LoVo (cell line): ENCODE measurements at places on chromosomes 6 and 20.

DNA sequence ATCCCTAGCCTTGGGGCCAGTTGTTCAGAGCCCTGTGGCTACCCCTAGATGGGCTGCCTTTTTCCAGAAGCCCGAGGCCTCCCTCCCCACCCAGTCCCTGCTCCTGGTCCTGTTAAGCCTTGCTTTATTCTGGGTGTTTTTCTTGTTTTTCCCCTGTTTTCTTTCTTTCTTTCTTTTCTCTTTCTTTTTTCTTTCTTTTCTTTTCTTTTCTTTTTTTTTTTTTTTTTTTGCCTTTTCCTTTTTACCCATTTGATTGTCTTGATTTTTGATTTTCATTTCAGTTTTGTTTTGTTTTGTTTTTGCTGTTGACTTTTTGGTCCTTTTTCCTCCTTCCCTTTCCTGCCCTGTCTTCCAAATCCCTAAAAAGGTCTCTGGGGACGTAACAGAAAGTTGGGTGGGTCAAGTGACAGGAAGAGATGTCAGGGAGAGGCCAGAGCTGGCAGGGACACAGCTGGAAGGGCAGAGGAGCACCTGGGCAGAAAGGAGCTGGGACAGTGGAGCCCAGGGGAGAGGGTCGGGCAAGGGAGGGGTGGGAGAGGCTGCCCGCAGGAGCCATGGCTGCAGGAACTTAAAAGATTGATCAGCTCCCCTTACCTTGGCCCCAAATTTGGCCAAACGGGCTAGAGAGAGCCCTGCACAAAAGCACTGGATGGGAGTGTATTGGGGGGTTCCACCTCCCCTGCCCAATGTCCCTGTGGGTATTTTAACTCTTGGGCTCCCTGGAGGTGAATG lies 27.6 kb downstream of the MYH7B start:
- DNase-seq: no peak

DNA sequence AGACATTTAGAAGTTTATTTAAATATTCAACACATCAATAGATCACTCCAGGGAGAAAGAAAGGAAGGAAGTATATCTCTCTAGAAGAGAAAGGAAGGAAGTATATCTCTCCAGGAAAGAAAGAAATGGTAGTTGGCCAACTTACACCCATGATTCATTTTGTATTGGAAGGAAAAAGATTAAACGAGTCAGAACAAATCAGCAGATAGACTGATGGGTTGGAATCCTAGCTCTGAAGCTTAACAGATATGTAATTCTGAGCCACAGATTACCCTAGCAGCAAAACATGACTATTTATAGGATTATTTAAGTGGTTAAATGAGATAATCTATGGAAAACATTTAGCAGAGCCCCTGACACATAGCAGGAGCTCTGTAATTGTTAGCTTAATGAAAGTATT lies 27.1 kb downstream of the COL12A1 start:
- DNase-seq: no peak

GRCh38 chr6:159229651-159230051 lies 60.5 kb downstream of the FNDC1 start:
- no peak for DNase-seq

DNA sequence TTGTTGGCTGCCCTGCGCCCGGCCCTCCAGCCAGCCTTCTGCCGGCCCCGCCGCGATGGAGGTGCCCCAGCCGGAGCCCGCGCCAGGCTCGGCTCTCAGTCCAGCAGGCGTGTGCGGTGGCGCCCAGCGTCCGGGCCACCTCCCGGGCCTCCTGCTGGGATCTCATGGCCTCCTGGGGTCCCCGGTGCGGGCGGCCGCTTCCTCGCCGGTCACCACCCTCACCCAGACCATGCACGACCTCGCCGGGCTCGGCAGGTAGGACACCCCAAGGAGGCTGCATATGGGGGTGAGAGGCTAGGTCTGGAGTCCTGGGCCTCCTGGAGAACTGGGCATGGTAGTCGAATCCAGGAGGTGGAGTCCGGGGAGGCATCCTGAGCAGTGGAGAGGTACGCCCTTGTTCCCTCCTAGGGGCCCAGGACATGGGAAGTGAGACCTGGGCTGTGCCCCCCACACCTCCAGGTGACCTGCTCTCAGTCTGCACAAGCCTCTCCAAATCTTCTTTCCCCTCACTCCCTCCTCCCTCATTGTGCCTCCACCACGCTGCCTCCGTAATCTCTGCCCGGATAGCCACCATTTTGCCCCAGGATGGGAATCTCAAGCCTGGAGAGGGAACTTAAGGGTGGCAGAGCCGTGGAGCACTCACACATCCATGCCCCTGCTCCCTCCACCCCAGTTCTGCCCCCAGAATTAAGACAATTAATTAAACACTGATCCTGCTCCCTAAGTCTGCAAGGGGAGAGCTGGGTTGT lies 541 bp downstream of the CDC25B start:
- DNase-seq: no peak

GRCh38 chr20:58697867-58698703 lies 5.5 kb downstream of the NPEPL1 start:
- no peak for DNase-seq

- no peak for DNase-seq
Observed at GRCh38 chr6:129133770-129134192, 250.8 kb downstream of the LAMA2 start.

DNA sequence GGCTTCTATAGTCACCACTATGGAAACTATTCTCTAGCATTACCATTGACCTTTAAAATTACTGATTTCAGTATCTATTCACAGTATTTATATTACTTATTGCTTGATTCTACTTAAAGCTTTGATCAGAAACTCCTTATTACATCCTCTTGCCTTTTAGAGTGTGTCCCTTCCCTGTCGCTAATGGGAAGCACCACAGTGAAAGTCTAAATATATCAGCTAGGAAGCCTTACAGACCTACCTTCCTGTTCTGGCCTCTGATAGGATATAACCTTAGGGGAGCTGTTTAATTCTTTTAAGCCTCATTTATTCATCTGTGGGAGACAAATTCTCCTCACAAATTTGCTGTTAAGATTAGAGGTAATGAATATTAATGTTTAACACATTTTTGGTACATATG lies 122.7 kb downstream of the ADGRB3 start:
- DNase-seq: no peak

DNA sequence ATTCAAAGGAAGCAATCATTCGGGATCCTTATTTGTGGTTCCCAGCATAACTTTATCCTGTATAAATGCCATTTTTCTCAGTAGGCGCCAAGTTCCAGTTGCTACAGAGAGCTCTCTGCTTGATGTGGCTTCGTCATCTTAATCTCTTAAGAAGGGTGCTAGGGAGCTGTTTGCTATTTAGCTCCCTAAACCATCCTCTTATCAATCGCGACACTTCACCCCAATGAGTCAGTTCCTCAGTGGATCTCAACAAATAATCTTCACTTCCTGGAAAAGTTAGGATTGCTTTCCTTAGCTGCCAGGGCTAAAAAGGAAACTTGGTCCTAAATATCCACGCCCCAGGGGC lies 1.3 kb upstream of the NKAIN2 start:
- DNase-seq: no peak

GRCh38 chr6:144158133-144158532 lies 7.8 kb downstream of the STX11 start:
- peak; percentile 18 for DNase-seq

DNA sequence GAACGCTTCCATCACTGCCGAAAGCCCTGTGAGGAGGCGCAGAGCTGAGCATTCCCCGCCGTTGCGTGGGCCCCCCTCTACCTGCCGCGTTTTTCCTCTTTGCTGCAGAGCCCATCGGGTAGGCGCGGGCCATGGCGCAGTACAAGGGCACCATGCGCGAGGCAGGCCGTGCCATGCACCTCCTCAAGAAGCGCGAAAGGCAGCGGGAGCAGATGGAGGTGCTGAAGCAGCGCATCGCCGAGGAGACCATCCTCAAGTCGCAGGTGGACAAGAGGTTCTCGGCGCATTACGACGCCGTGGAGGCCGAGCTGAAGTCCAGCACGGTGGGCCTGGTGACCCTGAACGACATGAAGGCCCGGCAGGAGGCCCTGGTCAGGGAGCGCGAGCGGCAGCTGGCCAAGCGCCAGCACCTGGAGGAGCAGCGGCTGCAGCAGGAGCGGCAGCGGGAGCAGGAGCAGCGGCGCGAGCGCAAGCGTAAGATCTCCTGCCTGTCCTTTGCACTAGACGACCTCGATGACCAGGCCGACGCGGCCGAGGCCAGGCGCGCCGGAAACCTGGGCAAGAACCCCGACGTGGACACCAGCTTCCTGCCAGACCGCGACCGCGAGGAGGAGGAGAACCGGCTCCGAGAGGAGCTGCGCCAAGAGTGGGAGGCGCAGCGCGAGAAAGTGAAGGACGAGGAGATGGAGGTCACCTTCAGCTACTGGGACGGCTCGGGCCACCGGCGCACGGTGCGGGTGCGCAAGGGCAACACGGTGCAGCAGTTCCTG lies 693 bp downstream of the FAM50B start:
- DNase-seq: no peak

DNA sequence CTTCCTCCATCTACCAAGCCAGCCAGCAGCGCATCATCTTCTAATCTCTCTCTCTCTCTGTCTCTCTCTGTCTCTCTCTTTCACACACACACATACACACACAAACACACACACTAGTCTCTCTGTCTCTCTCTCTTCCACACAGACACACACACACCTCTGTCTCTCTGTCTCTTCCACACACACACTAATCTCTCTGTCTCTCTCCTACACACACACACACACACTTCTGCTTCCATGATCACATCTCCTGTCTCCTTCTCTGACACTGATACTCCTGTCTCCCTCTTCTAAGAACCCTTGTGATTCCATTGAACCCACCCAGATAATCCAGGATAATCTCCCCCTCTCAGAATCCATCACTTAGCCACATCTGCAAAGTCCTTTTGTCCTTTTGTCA lies 181.3 kb downstream of the NFATC2 start:
- no peak for DNase-seq

DNA sequence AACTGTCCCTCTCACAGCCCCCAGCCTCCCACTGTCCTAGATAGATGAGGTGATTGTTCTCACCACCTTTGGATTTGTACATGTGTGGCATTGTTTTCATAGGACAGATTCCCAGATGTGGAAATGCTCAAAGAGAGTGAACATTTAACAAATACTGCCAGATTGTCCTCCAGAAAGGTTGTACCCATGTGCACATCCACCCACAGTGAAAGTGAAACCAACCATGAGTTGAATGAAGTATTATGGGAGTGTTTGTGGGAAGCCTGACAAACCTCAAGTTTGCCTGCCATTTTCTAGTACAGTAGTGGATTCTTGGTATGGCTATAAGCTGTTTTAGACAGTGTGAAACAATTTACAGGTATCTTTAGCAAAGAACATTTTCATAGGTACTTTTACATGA lies 42.7 kb downstream of the ANKRD6 start:
- DNase-seq: peak; percentile 1

DNA sequence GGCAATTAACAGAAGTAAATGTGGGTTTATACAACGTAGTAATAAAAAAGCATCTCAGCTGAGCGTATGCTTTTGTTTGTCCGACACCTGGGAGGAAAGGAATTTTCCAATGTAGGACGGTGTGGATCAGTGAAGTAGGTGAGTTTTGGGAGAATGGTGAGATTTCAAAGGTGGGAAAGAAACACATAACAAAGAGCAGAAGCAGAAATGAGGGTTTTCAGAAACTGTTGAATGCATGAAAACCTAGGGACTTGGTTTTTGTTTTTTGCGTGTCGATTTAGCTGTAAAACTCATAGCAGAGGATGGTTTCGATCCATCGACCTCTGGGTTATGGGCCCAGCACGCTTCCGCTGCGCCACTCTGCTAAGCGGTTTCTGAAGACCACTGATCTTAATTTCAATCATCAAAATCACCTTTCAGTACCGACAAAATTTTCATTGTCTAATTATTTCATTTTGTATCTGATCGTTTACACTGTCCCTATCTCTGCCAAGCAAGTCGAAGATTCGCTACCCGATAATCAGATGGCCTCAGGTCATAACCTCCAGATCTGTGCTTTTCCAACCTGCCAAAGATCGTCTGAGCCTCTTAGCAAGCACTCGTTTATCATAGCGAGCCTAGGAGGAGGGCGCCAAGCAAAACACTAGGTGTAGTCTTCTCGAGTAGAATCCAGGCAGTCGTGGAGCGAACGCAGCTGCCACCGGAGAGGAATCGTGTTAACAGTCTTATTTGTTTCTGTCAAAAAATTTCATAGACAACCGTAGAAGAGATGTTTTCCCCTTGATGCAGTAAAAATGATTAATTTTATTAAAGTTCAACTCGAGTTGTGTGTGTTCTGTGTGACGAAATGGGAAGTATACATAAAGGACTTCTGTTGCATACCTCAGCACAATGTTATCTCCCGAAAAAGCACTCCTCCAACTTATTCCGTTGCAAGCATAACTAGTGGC lies 20.9 kb upstream of the POM121L2 start:
- DNase-seq: no peak

GRCh38 chr6:152700427-152700826 lies 2.7 kb downstream of the MYCT1 start:
- no peak for DNase-seq

GRCh38 chr6:24486065-24486464 lies 3.3 kb downstream of the GPLD1 start:
- DNase-seq: no peak

DNA sequence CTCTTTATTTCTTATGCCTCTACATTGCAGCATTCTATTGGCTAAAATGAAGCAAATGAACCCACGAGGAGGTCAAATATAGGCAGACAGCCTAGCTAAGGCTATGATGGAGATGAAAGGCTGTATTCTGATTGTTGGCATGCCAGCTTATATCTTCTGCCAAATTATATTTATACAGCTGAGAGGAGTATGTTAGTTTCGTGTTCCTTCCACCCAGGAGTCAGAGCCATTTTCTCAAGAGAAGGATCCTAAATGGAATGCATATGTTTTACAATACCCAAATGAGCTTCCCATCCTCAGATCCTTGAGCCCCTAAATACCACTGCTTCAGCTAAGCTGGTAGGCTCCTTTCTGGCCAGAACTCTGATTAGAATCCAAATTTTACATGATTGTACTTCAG lies 178.4 kb upstream of the HDDC2 start:
- DNase-seq: no peak

- no peak for DNase-seq
Observed at GRCh38 chr20:15976047-15976736, 597.1 kb downstream of the KIF16B start.

GRCh38 chr6:84258268-84258667 lies 30.8 kb upstream of the CEP162 start:
- no peak for DNase-seq
